ENCODE measurements at places on chromosomes 16 and 17.

DNA sequence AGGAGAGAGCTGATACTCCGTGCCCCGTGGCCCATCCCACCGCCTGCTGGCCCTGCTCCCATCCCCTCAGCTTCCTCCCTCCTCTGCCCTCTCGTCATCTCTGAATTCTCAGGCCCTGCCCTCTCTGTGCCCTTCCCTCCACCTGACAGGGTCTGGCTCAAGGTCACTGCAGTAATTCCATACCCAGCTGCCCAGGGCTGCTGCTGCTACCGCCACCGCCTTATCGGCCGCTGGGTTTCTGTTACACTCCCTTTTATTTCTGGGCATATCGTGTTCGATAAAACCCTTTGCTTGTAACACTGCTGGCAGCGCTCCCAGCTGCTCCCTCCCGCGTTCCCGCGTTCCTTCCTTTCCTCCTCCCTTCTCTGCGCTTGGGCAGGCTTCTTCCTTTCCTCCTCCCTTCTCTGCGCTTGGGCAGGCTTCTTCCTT is 1.2 kb downstream of the EPN3 start:
- no peak for DNase-seq

GRCh38 chr16:23323224-23324030 is 21.3 kb downstream of the SCNN1B start:
- DNase-seq = no peak

DNA sequence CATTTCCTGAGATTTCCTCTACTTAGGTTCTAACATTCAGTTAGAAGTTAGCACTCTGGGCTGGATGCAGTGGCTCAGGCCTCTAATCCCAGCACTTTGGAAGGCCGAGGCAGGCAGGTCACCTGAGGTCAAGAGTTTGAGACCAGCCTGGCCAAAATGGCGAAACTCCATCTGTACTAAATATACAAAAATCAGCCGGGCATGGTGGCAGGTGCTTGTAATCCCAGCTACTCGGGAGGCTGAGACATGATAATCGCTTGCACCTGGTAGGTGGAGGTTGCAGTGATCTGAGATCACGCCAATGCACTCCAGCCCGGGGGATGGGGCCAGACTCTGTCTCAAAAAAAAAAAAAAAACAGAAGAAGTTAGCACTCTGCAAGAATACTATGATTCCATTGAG is 1430.9 kb downstream of the CDH11 start:
- no peak for DNase-seq

DNA sequence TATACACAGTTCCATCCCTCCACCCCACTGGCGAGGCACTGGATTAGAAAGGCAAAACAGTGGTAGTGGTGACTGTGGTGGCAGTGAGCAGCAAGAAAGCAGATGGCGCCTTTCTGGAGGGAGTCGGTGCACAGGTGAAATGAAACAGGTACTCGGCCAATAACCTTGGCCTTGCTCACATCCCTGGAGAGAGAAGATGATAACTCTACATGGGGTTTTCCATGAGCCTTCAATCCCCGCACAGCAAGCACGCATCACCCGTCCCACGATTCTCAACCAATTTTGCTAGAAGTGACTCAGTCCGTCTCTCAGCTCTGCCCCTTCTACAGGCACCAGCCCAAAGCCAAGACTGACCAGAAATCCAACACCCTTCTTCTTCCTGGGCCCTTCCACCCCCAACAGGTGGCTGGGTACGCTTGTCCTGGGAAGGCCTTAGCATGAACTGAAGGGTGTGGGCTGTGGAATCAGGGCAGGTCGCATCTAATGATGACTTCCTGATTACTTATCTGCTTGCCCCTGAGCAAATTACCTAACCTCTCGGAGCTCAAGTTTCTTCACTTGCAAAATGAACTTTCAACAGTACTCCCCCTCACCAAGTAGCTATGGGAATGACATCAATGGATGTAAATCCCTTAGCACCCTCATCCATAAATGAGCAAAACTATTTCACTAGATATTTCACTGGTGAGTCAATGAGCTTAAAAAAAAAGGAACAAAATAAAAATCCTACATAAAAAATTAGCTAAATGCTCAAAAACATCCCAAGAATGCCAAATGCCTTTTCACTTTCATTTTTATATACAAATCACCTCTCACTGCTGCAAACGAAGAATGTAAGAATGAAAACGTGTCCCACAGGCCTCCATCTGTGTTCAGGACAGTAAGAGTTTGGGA is 18.0 kb downstream of the XPO6 start:
- no peak for DNase-seq

DNA sequence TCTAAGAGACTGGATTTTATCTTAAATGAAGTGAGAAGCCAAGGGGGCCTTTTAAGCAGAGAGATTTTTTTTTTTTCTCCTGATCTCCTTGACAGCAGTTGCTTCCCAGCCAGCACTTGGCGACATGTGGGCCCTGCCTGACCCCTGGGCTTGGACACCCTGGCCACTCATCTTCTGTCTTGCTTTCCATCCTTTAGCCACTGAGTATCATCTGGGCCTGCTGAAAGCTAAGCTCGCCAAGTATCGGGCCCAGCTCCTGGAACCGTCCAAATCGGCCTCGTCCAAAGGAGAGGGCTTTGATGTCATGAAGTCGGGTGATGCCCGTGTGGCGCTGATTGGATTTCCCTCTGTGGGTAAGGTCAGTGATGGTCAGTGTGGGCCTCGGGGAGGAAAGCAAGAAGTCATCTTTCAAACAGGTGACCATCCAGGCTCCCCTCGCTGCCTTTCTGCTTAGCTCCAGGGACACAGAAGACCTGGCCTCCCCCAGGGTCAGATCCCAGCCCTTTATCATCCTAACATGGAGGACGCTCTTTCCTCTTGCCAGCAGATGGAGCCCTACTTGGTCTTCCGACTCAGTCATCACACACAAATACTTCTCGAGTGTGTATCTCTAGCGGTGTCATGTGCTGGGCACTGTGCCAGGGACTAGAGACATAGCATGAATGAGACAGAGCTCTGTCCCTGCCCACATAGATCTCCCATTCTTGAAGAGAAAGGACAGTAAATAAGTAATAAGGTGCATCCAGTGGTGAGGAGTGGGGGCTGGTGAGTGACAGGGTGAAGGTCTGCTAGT is 6.1 kb downstream of the DRG2 start:
- DNase-seq = peak; percentile 26

GRCh38 chr17:62562656-62563055 is 64.8 kb upstream of the MRC2 start:
- peak; percentile 26 for DNase-seq

DNA sequence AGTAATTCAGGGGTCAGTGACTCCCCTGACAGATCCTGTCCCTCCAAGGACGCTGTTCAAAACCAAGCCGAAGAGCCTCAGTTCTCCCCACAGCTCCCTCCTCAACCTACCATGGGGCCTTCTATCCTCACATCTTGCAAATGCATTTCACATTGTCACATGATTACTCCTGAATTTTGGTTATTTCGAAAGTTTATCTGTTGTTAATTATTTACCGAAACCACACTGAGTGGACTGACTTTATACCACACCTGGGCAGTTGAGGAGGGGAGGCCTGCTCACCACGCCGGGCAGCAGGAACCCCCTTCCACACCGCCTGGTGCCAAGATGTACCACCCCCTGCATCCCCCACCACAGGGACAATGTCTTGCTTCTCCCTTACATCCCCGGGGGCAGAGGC is 4.7 kb downstream of the TIMP2 start:
- no peak for DNase-seq

- no peak for DNase-seq
Measured at GRCh38 chr17:76709077-76709950, 1.5 kb downstream of the MXRA7 start.

- peak; percentile 75 for DNase-seq
Measured at GRCh38 chr17:76593384-76593826, 7.7 kb upstream of the ST6GALNAC2 start.

GRCh38 chr17:80695979-80696378 is 151.3 kb downstream of the RPTOR start:
- peak; percentile 47 for DNase-seq

GRCh38 chr17:40962059-40962561 is 4.6 kb downstream of the KRT39 start:
- DNase-seq = no peak

DNA sequence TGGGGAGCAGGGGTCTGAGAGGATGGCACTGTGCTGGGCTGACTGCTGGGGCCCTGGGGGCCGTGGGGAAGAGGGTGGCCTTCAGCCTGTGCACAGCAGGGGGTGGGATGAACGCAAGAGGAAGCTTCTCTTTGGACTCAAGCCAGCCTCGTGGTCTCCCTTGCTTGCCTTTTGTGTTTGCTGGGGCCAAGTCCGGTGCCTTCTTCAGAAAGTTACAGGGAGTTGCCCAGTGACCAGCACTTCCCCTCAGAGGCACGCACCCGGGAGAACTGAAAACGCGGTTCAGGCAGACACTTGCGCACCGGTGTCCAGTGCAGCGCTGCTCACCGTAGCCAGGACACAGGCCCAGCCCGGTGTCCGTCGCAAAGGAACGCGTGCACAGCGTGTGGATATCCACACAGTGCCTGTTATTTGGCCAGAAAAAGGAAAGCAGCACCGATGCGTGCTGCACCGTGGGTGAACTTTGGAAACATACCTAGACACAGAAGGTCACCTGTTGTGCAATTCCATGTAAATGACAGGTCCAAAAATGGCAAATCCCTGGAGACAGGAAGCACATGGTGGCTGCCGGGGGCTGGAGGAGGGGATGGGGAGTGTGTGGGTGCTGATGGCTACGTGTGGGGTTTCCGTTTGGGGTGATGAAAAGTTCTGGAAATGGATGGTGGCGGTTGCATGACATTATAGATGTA is 29.4 kb upstream of the NUDT16L1 start:
- DNase-seq = no peak

DNA sequence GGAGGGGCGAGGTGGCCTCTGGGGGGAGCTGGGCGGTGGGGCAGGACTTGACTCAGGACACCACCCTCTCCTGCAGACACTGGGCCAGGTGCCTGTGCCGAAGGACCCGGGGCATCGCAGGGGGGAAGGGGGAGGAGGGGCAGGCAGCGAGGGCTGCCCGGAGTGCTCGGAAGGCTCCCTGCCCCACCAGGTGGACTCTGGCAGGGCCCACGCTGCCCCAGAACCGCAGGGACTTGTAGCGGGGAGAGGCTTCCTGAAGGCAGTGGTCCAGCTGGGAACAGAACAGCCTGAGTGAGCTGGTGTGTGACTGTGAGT is 4.4 kb upstream of the HCRT start:
- no peak for DNase-seq

GRCh38 chr17:28992625-28993600 is 12.9 kb downstream of the SEZ6 start:
- no peak for DNase-seq

Measured in NCI-H1694 (cell line).